ENCODE measurements at places on chromosomes 6 and 20.

GRCh38 chr6:75609639-75610590, 8.2 kb downstream of the SENP6 start:
- no peak for DNase-seq

DNA sequence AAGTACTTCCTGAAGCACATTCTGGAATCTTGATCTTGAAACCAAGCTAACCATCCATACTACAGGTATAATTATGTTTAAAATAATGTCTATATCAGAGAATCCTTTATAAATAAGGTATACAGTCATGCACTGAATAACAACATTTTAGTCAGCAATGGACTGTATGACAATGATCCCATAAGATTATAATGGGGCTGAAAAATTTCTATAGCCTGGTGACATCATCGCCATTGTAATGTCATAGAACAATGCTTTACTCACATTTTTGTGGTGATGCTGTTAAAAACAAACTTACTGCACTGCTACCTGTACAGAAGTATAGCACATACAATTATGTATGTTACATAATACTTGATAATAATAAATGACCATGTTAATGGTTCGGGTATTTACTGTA, 31.8 kb downstream of the RNF146 start:
- no peak for DNase-seq

DNA sequence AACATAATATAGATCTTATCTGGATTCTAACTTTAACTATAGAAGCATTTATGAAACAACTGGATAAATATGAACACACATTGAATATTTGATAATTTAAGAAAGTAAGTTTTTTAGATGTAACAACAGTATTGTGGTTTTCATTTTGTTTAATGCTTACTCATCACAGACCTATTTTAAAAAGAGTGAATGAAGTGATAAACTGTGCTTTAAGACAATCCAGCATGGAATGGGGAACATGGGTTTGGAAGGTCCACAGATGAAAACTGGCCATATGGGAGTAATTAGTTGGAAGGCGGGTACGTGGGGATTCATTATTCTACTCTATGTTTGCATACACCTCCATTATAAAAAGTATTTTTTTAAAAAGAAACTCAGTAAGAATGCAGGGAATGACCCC, 21.2 kb downstream of the EPB41L2 start:
- DNase-seq: no peak

GRCh38 chr20:54061101-54061881, 9.1 kb downstream of the BCAS1 start:
- DNase-seq: no peak

DNA sequence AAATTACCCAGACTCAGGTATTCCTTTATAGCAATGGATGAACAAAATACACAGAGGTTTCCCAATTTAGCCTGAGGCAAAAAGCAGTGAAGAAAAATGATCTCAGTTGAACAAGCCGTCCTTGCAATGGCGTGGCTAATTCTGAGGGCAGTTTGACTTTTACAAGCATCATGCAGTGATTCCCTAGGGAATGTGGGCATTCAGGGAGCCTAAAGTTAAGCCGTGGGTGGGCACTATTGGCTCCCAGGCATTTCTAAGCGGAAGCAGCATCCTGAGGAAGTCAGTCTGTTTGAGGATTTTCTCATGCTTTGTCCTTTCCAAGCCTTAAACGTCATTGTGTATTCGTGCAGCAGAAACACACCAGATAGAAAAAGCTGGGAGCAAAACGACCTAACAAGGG, 133.9 kb downstream of the MYLK4 start:
- DNase-seq: no peak

DNA sequence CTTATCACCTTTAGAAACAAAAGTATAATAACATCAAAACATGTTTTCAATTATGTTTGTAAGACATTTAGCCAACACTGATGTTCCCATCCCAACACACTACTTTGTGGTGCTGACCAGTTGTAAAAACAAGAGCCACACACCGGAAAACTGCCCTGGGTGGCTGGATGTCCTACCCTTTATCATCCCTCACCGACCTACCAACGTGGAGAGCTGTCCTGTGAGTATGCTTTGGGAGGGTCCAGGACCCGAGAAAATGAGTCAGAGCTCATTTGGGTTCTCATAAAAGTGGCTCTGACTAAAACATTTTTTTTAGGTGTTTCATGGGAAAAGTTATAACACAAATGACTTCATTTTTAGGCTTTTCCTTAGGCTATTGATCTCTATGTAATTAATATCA, 29.3 kb upstream of the CTAGE9 start:
- DNase-seq: no peak

- DNase-seq: no peak
Measured at GRCh38 chr6:34486106-34486740, 20.3 kb downstream of the PACSIN1 start.

DNA sequence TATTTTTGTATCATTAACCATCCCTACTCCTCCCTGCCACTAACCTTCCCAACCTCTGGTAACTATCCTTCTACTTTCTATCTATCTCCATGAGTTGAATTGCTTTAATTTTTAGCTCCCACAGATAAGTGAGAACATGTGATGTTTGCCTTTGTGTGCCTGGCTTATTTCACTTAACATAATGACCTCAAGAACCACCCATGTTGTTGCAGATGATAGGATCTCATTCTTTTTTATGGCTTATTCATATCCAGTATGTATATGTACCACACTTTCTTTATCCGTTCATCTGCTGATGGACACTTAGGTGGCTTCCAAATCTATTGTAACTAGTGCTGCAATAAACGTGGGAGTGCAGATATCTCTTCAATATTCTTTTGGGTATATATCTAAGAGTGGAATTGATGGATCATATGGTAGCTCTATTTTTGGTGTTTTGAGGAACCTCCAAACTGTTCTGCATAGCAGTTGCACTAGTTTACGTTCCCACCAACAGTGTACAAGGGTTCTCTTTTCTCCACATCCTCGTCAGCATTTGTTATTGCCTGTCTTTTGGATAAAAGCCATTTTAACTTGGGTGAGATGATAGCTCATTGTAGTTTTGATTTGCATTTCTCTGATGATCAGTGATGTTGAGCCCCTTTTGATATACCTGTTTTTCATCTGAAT, 201.4 kb downstream of the ARHGAP18 start:
- DNase-seq: no peak

- DNase-seq: no peak
Measured at GRCh38 chr6:144347933-144348332, 62.8 kb downstream of the UTRN start.

- no peak for DNase-seq
Measured at GRCh38 chr6:101417900-101418299, 24.4 kb downstream of the GRIK2 start.

DNA sequence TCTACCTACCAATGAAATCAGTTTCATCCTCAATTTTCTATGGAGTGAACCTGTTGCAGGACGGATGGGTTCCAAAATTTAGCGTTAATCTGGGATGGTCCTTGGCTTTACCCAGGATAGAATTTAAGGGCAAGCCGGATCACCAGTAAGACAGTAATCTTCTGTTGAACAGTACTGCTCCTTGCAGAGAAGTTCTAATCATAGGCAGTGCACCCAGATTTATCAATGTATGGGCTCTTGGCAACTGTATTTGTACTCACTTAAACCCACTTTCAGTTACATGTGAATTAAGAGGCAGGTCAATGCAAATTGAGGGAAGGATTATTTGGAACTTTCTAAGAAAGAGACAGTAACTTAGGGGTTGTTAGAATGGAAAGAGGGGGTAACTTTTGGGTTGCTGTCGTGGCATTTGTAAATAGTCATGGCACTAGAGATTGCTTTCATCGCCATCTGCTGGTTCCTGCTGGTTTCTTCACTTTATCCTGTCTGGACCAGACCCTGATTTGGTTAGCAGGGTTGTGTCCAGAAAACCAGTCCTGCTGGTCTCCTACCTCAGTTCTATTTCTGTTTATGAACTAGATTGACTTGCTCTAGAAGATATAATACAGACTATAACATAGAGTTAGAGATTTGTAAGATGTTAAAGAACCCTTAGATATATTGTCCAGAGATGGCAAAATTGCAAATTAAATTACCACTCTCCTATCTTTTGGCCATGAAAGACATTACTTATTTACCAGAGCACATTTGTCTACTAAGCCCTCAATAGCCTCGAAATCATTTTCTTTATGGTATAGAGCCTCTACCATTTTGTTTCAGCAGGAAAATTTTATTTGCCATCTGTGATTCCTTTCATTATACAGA, 646.3 kb downstream of the UTRN start:
- peak; percentile 29 for DNase-seq

- no peak for DNase-seq
Measured at GRCh38 chr6:20669571-20670314, 135.5 kb downstream of the CDKAL1 start.

- DNase-seq: no peak
Measured at GRCh38 chr20:34956041-34956458, 382 bp downstream of the MYH7B start.

DNA sequence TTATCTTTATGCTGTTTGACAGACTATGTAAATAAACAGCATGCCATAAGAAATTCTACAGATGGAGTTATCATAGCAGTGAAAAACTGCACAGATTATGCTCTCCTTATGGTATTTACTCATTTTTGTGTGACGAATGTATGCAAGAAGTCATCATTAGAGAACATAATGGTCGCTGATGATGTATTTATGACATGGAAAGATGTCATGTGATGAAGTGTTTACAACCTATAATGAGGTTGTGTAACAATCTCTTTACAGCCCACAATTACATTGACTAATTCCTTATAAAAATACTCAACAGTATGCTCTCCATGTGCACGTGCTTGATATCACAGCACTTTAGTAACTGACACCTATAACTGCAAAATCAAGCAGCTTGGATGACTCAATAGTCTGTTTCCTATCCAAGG, 192.4 kb downstream of the BMP2 start:
- DNase-seq: no peak

Measured in neural crest cell (in vitro differentiated cells).